ENCODE measurements at places on chromosomes 4 and X.

DNA sequence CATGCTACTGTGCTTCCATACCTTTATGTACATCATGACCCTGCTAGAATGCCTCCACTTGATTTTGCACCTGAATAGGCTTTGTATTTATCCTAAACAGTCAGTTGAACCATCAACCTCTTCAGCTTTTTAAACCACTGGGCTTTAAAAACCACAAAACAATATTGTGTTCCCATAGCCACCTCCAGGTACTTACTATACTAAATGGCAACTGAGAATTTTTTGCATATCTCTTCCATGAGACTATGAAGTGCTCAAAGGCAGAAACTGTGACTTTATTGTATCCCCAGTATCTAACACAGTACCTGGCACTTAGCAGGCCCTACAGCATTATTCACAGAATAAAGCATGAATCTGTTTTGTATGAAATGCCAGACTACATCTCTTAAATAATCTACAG lies 39.7 kb downstream of the ANAPC10 start:
- DNase-seq, result no peak

DNA sequence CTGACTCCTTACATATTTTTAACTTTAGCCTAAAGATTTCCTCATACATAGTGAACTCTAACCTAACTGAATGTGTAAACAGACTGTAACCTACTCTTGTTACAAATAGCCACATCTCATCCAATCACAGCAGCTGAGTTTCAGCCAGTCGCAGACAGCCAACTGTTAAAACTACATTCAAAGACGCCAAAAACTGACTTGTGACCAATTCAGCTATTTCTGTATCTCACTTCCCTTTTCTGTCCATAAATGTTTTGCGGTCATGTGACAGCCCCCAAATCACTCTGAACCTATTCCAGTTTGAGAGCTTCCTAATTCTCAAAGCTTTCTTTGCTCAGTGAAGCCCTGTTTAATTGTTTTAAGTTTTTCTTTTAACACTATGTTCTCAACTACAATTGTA lies 2731.9 kb downstream of the ARAP2 start:
- DNase-seq, result no peak

DNA sequence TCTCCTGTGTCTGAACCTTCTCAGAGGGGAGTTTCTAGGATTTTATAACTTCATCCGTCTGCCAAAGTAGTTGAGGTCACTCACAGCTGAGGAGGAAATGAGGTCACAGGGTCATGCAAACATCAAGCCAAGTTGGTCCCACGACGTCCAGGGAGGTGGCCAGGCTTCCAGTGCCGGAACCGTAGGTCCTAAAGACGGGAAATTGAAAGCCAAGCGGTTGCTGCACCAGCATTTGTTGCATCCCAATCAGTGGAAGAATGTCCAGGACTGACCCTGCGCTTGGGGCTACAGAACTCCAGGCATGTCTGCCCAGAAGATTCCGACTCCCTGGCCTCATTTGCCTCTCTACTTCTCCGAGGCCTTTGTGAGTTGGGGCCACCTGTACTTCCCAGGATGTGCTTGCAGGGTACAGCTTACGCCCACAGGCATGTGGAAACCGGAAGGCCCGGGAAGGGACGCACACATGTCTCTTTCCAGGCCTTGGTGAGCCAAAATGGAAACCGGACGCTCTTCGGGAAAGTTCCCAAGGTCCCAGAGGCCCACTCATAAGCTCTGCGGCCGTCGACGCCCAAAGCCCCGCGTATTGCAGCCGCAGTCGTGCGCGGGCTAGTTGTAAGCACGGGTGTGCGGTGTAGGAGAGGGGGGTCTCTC lies 9.3 kb downstream of the PRDM8 start:
- no peak for DNase-seq

GRCh38 chr4:21656832-21657231 lies 291.7 kb downstream of the KCNIP4 start:
- no peak for DNase-seq

DNA sequence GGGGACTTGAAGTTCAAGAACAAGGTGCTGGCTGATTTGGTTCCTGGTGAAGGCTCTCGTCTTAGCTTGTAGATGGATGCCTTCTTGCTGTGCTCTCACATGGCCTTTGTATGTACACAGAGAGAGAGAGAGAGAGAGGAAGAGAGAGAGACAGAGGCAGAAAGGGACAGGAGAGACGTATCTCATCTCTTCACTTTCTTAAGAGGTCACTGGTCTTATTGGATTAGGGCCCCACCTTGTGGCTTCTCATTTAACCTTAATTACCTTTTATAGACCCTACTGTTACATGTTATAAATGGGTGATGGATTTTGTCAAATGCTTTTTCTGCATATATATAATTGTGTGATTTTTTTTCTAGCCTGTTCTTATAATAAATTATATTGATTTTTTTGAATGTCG lies 1444.2 kb downstream of the ADGRL3 start:
- no peak for DNase-seq

GRCh38 chrX:13029887-13030771 lies 14.3 kb downstream of the FAM9C start:
- no peak for DNase-seq

- DNase-seq, result no peak
Observed at GRCh38 chr4:91319556-91320268, 984.1 kb upstream of the GRID2 start.

DNA sequence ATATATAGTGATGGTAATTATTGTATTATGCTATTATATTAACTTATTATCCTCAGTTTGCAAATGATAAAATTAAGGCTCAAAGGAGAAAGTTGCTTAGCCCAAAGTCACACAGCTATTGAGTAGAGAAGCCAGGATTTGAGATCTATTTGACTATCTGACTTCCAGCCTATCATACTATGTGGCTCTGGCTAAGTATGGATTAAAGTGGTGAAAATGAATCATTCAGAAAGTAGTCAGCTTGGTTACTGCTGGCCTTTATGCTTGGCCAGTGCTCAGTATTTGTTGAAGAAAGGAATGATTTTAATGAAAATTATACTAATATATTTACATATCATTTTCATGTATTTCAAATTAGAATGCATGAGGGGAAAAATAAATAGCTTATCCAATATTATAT lies 219.8 kb downstream of the SHROOM3 start:
- no peak for DNase-seq
